ENCODE measurements at places on chromosomes 1 and 21.

DNA sequence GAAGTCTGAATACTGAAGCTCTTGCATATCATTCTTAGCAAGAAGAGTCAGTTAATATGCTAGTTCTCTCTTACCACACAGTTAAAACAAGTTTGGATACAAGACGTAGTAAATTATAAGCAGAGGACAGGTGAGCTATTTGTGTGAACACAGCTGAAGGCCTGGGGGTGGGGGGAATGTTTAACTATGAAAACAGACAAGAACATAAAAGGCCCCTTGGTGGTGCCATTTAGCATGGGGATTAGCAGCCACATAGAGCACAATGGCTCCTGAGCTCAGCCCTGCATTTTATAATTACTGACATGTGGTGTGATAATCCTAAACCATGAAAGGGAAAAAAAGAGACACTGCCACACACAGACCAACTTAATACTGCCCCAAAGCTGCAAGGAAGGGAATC lies 94.8 kb downstream of the TGFBR3 start:
- no peak for DNase-seq

- no peak for DNase-seq
Measured at GRCh38 chr1:166937962-166938361, 37.4 kb downstream of the ILDR2 start.

GRCh38 chr1:223819730-223820514 lies 25.8 kb downstream of the TP53BP2 start:
- no peak for DNase-seq

- DNase-seq = no peak
Measured at GRCh38 chr1:25053576-25054250, 123.6 kb upstream of the RUNX3 start.

- DNase-seq = no peak
Measured at GRCh38 chr1:20884513-20884912, 97.4 kb upstream of the HP1BP3 start.

DNA sequence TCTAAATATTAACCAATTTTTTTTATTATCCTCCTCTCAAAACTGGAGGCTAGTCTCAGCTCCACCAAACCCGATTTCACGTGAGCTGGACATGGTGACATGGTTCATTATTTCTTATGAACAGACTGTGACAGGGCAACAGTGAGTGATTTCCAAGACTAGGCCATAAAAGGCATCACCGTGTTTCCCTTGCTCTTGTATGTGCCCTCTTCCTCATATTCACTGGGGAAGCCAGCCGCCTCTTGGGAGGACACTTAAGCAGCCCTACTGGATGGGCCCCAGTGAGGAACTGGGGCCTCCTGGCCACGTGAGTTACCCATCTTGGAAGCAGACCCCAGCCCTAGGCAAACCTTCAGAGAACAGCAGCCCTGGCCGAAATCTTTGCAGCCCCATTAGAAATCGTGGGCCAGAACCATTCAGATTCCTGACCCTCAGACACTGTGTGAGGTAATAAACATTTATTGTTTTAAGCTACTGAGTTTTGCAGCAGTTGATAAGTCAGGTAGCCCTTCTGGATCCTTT lies 105.0 kb downstream of the GALNT2 start:
- no peak for DNase-seq

DNA sequence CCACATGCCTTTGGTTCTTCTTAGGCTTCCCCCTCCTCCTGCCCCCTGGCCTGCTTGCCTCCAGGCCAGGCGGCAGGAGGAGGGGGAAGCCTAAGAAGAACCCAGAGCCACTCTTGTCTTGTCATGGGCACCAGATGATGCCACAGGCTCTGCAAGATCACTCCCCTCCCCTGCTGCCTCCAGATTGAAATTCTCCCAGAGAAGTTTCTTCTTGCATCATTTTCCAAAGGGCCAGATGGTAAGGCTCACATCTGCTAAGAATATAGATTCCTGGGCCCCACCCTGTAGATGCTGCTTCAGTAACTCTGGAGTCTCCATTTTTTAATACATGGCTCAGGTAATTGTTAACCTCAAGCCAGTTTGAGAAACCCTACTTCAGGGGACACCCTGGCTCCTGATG lies 60.8 kb downstream of the FAM163A start:
- DNase-seq = no peak

GRCh38 chr1:215860833-215861232 lies 293.7 kb downstream of the KCTD3 start:
- DNase-seq = no peak

DNA sequence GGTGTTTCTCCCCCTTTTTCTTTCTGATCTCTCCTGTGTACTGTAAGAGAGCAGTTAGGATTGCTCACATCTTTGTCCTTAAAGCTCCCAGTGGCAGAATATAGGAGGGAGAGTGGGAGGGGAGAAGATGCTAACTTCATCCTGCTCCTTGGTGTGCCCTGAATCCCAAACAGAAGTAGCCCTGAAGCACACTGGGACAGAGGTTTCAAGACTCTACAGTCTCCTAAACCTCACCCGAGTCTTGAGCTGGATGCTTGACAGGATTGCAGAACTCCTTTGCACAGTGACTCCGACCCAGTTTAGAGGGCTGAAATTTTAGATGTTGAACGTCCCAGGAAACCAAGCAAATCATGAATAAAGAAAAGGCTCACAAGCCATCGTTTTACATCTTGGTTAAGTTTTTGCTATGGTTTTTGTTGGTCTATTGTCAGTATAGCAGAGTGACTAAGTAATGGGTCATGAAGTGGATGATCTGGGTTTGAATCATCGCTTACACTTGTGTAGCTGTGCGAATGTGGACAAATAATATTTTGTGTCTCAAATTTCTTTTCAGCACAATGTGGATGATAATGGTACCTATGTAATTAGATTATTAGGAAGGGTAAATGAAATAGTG lies 37.5 kb downstream of the XCL2 start:
- DNase-seq = no peak

DNA sequence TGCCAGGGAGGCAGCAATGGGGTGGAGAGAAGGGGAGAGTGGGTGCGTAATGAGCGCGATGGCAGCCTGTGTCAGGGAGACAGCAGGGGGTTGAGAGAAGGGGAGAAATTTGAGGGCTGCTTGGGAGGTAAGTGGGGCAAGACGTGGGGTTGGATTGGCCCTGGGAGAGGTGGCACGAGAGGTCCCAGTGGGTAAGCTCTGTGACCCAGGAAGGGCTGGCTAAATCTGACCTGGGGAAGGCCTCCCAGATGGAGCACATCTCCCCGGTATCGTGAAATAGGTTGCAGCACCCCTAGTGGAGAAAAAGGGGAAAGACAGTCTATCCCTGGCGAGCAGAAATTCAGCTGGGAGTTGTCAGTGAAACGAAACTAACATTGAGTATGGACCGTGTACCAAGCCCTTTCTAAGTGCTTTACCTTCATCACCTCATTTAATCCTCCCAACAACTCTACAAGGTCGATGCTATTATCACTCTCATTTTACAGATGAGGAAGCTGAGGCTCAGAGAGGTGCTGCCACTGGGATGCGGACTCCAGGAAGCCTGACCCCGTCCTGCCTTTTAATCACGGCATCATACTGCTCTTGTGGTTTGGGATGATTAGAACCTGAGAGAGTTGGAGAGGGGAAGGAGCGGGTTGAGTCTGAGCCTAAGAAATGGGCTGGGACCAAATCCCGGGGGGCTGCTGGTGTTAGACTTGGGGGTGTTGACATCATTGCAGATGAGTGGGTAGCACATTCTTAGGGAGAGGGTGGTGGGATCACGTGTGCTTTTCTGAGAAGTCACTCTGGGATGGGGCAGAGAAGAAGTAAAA lies 56.6 kb upstream of the RPL11 start:
- peak; percentile 54 for DNase-seq

DNA sequence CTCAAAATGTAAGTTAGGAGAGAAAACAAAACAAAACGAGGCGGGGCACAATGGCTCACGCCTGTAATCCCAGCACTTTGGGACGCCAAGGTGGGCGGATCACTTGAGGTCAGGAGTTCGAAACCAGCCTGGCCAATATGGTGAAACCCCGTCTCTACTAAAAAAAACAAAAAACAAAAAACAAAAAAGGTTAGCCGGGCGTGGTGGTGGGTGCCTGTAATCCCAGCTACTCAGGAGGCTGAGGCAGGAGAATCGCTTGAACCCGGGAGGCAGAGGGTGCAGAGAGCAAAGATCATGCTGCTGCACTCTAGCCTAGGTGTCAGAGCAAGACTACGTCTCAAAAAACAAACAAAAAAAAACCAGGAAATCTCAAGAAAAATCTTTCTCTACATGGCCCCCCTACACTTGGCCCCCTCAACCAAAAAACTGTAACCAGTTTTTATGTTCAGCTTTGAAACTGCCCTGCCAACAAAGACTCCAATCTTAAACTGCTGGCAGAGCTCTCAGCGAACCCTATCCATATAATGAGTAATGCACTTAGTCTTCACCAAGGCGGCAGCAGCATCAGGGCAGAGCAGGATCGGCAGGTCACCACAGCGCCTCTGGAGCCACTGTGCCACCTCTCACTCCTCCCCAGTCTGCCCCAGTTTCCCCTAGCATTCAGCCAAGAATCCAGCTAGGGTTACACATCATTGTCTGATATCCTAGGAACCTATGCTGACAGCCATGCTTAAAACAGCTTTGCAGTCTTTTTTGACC lies 71.7 kb downstream of the JAK1 start:
- no peak for DNase-seq

- no peak for DNase-seq
Measured at GRCh38 chr21:23963454-23963853, 1643.8 kb downstream of the MRPL39 start.

DNA sequence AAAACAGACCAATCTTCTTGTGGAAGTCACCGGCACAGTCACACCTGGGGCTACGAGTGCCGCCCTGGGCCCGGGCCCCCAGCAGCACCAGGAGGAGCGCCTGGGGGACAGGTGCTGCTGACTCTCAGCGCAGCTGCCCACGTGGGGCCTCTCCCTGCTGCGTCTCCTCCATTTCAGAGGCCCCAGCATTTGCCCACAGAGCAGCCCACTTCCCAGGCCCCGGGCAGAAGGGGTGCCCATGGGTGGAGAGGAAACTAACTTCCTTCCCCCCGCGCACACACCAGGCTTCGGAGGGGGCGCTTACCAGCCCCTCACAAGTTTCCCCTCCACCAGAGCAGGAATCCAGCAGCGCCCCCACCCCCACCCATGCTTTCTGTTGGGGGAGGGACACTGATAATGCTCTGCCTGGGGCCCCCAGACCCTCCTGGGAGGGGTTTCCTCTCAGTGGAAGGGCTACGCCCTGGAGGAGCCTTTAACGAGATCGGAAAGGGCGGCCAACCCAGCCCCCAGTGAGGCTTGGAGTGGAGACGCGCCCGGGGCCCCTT lies 440 bp downstream of the TNFRSF25 start:
- DNase-seq = no peak

- no peak for DNase-seq
Measured at GRCh38 chr1:41783189-41783639, 135.5 kb downstream of the HIVEP3 start.
